ENCODE measurements at places on chromosomes 7 and 10.

DNA sequence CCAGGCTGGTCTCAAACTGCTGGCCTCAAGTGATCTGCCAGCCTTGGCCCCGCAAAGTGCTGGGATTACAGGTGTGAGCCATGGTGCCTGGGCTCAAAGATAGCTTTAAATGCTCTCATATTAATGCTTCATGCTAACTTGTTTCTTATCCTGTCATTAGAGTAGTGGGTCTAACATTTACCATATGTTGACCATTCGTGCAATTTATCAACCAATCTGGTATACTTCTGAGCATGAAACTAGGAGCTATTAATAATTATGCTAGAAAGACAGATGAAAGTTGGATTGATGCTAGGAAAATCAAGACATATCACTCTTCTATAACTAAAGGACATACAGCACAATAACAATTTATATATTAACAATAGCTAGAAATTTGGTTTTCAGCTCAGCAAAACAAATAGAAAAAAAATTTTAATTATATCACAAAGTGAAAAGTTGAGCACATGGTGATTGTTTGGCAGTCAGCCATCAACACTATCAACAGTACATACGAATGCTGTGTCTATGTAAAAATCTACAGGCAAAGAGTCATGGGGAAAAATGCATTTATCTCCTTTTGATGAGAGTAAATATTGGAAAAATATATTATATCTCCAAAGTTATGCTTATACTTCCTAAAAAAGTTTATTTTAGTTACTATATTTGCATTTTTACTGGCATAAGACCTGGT lies 112.1 kb upstream of the ABCB5 start:
- DNase-seq: no peak

DNA sequence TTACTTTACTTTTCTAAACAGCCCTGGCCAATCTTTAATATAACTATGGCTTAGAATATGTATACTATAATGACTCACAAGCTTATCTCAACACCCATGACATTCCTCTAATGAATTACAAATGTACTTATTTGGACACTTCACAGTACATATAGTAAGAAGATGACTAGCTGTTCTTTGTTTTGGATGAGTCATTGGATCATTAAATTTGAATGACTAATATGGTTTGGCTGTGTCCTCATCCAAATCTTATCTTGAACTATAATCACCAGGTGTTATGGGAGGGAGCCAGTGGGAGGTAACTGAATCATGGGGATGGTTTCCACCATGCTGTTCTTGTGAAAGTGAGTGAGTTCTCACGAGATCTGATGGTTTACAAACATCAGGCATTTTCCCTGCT lies 807.5 kb upstream of the SORCS1 start:
- DNase-seq: no peak

GRCh38 chr7:115260381-115260780 lies 338.5 kb downstream of the MDFIC start:
- no peak for DNase-seq

DNA sequence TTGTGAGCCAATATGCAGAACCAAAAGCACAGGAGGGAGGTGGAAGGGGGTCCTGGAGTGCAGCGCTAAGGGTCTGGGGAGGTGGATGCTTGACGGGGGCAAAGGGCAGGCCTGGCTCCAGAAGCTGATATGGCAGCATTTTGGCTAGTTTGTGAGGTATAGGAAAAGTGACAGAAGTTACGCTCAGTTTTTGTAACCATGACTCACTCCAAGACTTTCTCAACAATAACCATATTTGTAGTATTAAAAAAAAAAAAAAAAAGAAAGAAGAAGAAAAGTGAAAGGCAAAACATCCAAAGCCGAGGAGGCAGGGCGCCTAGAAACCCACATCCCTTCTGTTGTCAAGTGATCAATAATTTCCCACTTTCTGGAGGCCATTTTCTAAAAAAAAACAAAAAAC lies 92.3 kb downstream of the RNF216 start:
- DNase-seq: no peak

- no peak for DNase-seq
Observed at GRCh38 chr7:960269-960871, 5.9 kb upstream of the ADAP1 start.

GRCh38 chr7:16668049-16668858 lies 22.3 kb downstream of the BZW2 start:
- no peak for DNase-seq

GRCh38 chr10:15341502-15342128 lies 29.5 kb downstream of the FAM171A1 start:
- DNase-seq: no peak

GRCh38 chr7:124379296-124379695 lies 346.4 kb upstream of the TMEM229A start:
- DNase-seq: no peak

GRCh38 chr7:7764520-7765396 lies 46.4 kb upstream of the RPA3 start:
- DNase-seq: no peak

DNA sequence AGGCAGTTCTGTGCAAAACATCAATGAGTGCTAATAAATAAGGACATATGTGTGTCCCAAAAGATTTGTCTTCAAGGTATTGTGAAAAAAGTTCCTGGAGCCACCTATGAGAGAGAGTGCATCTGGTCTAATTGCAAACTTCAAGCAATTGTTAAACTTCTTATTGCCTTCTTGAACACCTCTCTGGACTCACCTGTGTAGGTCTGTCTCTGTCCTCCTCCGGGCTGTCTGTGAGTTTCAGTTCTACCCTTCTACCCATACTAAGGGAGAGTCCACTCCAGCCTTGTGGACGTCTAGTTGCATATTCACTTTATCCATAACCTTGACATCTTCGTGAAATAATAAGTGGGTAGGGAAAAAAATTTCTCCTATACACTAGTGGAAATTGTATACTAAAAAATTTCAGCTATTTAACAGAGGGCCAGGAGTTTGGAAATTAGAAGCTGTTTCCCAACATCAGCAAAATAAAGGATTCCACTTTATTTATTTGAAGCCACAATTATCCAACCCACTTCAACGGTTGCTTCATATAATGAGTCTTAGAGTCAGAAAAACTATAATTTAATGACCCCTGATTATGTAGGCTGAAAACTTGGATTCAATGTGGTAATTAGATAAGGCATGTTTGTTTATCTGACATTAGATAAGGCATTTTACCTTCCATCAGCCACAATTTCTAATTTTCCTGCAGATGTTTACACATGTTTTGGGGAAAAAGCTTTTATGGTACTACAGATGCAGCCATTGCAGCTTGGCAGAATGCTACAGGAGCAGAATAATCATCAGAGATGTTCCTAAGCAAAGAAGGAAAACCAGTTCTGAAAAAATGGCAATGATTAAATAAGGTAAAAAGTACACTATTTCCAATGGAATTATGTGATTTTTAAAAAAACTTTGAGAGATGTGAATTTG lies 150.8 kb upstream of the FAM3C start:
- no peak for DNase-seq

DNA sequence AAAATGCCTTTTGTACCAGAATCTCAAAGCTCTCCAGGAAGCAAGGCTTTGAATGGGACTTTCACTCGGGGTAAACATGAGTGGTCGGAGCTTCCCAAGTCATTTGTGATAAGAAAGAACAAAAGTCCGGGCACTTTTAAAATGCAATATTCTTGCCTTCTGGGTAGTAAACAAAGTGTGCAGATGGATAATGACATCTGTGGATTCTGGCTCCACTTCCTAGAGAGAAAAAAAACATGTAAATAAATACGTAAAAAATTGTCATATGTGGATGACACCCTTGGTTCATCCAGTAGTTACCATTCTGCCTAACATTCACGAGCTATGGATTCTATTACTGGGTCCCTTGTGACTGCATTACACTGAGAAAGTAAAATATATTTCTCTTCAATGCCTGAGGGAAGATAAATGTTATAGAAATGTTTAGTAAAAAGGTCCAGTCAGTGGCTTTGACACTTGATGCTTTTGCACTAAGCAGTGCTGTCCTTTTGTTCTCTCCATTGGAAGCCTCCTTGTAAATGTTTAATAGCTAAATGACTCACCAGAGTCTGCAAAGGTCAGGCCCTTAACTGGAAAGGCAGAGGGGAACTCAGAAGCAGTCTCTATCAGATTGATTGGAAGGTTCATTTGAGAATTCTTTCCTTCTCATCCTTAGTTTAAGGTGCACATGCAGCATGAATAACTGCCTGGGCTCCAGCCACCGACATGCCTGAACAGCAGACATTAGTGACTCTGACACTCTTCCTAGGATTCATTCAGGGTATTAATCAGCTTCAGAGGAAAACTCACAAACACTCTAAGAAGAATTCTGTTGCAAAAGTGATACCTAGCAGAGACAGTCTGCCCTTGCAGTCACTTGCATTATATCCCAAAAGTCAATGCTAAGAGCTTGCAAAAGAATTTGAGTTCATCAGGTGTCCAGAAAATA lies 11.7 kb upstream of the EDRF1 start:
- no peak for DNase-seq

DNA sequence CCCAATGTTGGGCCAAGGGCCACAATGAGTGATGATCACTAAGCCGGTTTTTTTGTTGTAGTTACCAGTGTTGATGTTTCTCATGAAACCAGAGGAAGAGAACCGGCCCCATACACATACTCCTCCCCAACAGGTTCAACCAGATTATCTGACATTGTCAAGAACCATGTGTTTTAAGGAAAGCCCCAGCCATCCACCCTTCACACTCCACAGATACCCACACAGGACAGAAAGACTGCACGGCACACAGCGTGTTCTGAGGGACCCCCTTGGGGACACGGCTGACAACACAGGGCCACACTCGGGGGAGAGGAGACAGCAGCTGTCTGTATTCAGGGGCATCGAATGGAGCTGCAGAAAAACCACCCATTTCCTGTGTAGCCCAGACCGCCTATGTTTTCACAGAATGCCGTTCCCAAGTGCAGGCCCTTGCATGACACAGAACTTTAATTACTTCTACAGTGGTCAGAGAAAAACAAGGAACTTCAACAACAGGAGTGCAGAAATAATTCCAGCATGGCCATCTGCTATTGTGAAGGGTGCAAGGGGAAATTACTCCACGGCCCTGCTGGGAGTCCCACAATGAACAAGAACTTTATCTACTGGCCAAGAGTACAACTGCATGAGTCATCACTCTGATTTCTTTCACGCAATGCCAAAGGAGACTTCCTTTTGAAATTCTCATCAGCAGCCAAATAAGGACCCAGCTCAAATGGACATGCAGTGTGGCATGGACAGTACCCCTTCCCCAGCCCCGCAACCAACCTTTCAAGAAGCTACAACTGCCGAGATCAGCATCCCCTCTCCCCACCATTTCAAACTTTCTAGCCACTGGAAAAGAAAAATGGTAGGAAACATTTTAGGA lies 2.3 kb downstream of the KLF6 start:
- no peak for DNase-seq
